ENCODE measurements at places on chromosomes 2 and 18.

DNA sequence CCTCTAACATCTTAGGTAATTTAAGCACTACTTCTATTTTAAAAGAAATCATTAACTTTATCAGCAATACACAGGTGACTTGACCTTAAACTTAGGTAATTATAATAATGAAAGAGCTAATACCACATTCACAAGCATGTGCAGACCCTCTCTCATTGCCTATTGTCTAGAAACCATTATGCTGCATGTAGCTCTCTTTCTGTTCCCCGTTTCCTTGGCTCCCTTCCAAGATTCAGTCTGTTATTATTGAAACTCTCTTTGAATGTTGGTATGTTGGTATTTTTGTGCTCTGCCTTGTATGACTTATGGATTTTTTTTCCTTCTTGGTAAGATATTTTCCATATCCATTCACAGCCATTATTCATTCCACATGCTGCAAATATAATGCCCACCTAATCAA lies 201.2 kb downstream of the CDCA7 start:
- DNase-seq = no peak

DNA sequence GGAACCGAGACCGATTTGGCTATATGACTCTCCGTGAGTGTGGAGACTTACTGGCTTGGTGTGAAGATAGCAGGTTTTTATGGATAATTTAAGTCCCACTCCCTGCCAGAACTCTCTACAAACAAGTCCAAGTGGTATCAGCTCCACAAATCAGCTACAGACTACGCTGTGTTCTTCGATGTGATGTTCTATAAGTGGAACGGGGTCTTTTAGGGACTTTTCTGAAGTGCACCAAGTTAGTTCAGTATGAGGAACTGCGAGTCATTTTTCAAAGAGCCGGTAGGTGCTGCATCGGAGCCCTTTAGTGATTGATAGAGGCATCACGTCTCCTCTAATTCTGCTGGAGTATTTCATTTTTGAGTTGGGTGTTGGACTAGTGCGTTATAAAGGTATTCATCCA lies 107.1 kb downstream of the TSHZ1 start:
- no peak for DNase-seq

- no peak for DNase-seq
Measured at GRCh38 chr2:84327645-84328249, 131.3 kb downstream of the SUCLG1 start.

- no peak for DNase-seq
Measured at GRCh38 chr18:49569724-49570123, 7.9 kb downstream of the LIPG start.

DNA sequence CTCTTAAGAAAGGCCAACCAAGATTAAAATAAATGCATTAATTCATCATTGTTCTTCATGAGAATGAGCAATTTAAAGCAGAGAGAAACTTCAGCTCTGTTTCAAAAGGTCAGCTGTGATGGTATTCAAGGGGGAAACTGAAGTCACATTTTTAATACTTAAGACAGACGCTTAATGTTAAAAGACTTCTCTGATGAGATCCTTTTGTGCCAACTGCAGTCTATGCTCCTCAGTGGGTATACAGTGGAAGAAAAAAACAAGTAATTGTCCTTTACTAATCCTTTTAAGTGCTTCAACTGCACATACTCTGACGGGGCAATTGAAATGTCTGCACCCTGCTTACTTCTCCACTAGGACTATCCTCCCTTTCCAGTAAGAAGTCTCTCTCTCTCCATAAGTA lies 309.7 kb downstream of the GULP1 start:
- DNase-seq = peak; percentile 25

DNA sequence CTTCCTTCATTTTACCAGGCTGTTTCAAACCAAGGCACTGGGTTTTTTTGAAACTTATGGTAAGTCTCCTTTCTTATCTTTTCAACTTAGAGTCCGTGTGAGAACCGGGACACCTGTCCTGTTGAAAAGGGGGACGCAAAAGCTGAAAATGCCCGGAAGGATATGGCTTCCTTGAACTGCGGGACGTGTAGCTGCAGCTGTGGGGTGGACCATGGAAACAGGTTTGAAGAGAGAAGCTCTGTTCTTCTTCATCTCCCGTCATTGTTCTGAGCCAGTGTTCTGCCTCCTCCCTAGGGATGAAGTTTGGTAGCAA lies 29.5 kb upstream of the DNAJC27 start:
- no peak for DNase-seq

DNA sequence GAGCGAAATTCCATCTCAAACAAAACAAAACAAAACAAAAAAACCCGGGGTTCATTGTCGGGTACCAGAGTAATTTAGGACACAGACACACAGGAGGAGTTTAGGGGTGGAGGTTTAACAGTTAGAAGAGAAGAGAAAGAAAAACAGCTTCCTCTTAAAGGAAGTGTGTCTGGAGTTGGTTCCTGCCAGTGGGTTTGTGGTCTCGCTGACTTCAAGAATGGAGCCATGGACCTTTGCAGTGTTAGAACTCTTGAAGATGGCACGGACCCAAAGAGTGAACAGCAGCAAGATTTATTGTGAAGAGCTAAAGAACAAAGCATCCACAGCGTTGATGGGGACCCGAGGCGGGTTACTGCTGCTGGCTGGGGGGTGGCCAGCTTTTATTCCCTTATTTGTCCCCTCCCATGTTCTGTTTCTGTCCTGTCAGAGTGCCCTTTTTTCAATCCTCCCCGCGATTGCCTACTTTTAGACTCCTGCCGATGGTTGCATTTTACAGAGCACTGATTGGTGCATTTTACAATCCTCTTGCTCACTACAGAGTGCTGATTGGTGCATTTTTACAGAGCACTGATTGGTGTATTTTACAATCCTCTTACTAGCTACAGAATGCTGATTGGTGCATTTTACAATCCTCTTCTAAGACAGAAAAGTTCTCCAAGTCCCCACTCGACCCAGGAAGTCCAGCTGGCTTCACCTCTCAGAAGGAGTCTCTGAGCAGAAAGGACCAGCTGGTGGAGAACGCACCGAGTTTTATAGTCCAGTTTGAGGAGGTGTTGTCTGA lies 28.7 kb upstream of the ATP8B1 start:
- no peak for DNase-seq

GRCh38 chr2:241863536-241863954 lies 4.9 kb upstream of the PDCD1 start:
- no peak for DNase-seq

DNA sequence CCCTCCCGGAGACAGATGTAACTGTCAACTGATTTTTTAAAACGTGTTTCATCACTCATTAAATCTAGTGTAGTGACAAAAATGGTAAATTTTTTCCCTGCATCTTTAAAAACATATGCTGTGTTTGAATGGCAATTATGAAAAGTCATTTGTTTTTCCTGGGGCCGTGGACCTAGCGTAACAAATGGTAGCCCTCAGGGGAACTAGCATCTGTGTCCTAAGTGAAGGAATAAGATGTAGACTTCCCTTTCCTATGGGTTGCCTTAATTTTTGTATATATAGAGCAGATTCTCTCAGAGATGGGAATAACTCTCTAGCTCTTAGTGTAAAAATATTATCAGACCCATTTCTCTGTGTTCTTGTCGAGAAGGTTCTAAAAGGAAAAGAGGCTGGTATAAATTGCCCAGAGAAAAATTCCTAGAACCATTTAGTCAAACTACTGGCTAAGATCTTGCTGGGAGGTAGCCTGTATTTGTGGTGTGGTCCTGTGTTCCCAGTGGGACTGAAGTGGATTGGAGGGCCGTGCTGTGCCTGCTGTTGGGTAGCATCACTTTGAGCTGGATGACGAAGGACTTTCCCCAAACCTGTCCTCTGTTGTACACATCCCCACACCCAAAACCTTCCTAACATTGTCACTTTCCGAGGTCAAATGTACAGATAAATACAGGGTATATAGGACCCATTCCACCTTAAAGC lies 85.8 kb downstream of the LIMS1 start:
- no peak for DNase-seq

- no peak for DNase-seq
Measured at GRCh38 chr2:126238251-126238650, 417.7 kb upstream of the GYPC start.

- DNase-seq = no peak
Measured at GRCh38 chr18:75269124-75269680, 58.6 kb downstream of the TSHZ1 start.

DNA sequence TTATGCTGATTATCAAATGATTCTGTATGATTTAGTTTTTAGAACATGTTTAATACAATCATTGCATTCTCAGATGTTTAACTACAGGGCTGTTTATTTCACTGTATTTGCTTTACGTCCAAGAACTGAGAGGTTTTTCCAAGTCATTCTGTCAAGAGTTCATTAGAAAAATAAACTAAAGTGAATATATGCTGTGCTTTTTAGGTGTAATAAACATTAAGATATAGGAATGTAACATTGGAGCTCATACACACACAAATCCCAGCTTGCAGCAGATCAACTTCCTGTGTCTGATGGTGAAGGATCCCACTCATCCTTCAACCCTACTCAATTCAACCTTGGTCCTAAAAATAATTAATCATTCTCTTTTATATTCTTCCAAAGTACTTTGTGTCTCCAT lies 285.0 kb downstream of the AFF3 start:
- no peak for DNase-seq

DNA sequence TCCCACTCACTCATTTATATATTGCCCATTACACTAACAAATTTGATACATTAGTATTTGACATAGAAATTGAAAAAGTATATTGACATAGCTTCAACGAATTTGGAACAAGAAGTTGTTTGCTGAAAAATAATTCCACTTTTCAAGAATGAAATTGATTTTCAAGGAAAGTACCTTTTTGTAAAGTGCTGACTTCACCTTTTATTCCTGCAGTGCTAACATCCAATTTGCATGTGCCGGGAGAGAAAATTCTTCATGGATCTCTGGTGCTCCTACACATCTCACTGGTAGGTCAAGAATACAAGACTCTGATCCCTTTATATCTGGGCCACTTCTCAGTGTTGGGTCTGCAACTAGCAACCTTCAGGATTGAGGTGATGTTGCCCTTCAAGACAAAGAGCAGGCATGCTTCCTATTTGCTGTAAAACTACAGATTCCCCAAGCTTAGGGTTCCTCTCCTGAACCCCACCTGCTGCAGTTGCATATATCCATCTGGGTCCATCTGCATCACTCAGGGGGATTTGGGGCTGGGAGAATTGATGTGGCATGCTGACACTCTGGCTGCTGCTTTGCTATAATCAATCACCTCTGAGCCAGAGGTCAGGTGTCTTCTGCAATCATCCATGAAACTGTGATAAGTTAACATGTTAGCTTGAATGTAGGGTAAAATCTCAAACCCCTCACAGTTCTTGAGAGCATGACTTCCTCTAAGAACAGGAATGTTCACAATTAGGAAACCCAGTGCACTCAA lies 108.4 kb upstream of the TTN start:
- no peak for DNase-seq

DNA sequence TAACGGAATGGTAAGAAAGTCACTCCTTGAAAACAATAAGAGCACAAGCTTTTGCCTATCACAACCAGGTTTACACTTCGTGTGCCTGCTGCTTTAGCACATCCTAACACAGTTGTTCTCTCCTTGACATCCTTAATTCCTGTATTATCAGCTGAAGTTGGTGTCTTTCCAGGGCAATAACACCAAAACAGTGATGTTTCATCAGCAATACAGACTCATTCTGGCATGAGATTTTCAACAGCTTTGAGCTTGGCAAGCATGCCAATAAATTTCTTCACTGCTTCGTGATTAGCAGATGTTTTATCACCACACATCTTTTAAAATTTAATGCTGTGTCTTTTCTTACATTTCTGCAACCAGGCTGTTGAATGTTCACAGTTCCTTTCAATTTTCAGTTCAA lies 148.4 kb downstream of the EIPR1 start:
- DNase-seq = no peak

GRCh38 chr18:34942975-34943374 lies 98.2 kb upstream of the MAPRE2 start:
- peak; percentile 1 for DNase-seq

DNA sequence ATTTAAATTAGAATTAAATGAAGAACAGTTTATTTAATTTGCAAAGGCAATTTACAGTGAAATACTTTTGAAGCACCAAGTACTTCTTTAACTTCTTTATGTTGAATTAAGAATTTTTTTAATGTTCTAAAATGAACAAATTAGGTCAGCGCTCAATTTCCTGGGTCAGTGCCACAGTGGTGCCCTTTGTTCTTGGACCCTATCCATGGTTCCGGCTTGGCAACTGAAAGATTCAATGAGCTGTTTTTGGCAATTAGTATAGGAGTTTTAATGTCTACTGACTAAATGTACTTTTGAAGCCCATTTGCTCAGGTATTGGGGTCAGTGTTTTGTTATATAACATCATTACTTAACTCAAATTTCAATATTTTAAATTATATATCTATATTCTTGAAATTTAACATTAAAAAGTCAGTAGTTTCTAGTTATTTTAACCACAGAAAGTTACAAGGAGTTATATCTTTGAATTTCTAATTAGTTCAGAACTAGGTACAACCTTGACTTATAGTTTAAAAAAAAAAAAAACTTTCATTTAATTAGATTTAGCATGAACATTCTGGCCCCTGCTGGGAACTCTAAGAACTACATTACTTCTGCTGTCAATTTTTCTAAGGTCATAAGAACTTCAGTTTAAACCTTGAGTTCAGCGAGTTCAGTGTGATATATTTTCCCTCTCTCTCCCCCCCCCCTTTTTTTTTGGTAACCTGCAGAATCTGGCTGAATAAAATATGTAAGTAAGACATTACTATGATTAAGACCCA lies 7.6 kb upstream of the MSTN start:
- DNase-seq = peak; percentile 67

DNA sequence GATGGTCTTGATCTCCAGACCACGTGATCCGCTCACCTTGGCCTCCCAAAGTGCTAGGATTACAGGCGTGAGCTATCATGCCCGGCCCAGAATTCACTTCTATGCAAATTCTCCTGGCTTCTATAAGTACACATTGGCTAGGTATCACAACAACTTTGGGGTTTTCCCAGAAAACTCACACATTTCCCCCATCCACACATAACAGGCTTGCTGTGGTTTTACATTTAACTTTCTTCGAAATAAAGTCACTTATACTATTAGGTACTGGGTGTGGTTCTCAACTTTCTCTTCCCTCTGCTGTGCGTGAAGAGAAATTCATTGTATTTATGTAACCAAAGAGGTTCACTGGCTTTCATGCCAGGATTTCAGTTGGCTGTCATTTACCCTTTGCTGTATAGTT lies 439.4 kb upstream of the CWC22 start:
- no peak for DNase-seq

DNA sequence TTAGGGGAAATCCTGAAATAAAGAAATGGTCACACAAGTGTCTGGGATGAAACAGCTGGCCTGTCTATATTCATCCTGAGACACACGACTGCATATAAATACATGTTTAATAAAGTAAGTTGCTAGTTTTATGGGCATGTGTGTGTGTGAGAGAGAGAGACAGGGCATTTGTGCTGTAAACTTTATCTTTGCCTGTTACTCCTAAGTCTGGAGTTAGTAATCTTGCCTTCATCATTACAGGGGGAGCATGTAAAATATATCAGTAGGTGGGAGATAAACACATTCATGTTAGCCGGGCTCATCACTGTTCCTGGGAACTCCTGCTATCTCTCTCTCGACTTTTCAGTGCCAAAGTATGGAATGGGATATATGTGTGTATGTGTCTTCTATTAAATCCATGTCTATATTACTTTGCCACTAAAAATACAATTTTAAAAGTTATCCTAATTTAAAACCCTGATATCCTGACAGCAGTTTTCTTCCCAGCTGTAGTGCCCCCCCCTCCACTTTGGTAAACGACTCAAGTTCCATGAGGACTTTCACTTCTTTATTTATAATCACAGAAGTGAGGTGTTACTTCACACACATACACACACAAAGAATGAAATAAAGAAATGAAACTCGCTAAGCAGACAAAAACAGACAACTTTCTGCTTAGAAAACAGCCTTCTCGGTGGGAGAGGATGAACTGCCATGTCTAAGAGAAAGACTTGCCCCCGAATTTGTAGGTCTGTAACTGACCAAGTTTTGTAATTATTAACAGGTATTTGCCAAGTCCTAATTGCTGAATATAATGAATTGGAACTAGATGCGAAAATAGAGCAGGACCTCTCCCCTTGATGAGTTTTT lies 947 bp downstream of the ZEB2 start:
- no peak for DNase-seq

All from M059J (cell line).